Dorsolateral prefrontal cortex (tissue), 122 donors: ENCODE measurements at places on chromosomes 2 and 18.
A peak's percentile ranks its signal among the peaks of the same experiment; 100 is the strongest.

GRCh38 chr2:40384714-40385113 is 67.2 kb downstream of the SLC8A1 start:
- no peak for DNase-seq

DNA sequence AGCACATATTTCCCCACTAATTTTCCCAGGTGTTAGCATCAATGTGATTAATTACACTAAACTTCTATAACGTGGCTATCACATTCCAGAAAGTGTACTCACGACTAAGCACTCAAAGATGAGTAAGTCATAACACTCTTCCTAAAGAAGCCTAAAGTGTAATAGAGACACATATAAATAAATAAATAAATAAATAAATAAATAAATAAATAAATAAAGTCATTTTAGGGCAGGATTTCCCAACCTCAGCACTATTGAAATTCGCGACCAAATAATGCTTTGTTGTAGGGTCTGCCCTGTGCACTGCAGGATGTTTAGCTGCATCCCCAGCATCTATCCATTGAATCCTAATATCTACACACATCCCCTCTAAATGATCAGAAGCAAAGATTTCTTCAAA is 390.9 kb downstream of the CDH7 start:
- DNase-seq: no peak

- DNase-seq: no peak
Measured at GRCh38 chr2:154161286-154161685, 289.6 kb downstream of the GALNT13 start.

GRCh38 chr2:207224381-207224780 is 58.6 kb upstream of the KLF7 start:
- DNase-seq: no peak

GRCh38 chr2:74291218-74291544 is 52.0 kb downstream of the SLC4A5 start:
- DNase-seq: no peak

GRCh38 chr2:59233920-59234319 is 992.8 kb upstream of the FANCL start:
- no peak for DNase-seq

DNA sequence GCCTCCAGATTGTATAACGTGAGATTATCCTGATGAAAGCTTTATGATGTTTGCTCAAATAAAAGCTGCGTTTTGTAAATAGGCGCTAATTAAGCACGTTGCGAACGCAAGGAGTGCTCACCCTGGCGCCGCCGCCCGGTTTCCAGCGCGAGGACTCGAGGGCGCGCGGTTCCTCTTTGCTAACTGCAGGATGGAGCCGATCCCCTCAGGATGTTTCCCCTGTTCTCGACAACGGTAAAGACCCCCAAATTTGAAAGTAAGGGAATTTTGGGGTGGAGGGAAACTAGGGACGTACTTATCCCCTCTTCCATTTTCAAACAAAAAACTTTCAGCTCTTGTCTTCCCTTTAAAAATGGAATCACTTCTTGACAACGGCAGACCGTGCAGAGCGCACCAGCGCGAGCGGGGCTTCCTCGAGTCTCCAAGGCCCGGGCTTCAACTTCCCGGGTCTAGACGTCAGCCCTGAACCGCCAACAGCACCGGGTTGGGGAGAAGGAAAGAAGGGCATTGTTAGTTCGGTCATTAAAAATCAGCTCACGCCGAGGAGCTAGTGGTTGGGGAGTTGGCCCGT is 1.1 kb upstream of the GBX2 start:
- no peak for DNase-seq

DNA sequence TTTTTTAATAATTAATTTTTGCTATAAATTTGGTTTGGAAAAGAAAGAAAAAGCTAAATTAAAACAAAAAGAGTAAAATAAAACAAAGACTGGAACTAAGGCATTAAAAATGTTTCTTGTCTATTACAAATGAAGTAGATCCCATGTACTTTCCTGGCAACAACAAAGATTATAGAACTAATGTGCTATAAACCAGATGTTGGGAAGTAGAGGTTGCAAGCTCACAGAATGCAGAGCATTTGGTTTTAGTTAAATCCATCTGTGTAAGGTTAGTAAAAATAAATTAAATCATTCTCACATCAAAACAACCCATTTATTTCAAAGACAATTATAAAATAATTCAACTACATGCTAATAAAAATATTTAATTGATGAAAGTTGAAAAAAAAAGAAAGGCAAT is 157.2 kb upstream of the ZC3H15 start:
- DNase-seq: no peak

GRCh38 chr2:221100467-221101089 is 471.5 kb downstream of the EPHA4 start:
- no peak for DNase-seq

DNA sequence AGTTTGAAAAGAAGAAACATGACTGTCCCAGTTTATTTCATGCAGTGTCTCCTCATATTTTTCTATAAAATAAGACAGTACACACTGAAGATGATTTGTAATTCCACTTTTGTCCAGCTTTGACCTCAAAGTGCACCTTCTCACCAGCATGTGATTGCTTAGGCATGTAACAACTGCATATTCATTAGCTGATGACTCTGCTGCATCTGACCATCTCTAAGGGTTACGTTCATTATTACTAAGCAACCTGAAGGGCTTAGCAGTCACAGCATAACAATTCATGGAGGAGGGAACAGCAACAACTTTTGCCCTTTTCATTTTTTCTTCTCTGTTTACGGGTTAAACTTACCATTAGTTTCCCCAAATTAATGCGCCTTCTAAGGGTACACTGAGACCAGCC is 330.6 kb upstream of the PIK3C3 start:
- no peak for DNase-seq

- DNase-seq: no peak
Measured at GRCh38 chr2:151478011-151478410, 68.3 kb downstream of the RIF1 start.

GRCh38 chr2:178478130-178478438 is 316 bp downstream of the FKBP7 start:
- DNase-seq: no peak

DNA sequence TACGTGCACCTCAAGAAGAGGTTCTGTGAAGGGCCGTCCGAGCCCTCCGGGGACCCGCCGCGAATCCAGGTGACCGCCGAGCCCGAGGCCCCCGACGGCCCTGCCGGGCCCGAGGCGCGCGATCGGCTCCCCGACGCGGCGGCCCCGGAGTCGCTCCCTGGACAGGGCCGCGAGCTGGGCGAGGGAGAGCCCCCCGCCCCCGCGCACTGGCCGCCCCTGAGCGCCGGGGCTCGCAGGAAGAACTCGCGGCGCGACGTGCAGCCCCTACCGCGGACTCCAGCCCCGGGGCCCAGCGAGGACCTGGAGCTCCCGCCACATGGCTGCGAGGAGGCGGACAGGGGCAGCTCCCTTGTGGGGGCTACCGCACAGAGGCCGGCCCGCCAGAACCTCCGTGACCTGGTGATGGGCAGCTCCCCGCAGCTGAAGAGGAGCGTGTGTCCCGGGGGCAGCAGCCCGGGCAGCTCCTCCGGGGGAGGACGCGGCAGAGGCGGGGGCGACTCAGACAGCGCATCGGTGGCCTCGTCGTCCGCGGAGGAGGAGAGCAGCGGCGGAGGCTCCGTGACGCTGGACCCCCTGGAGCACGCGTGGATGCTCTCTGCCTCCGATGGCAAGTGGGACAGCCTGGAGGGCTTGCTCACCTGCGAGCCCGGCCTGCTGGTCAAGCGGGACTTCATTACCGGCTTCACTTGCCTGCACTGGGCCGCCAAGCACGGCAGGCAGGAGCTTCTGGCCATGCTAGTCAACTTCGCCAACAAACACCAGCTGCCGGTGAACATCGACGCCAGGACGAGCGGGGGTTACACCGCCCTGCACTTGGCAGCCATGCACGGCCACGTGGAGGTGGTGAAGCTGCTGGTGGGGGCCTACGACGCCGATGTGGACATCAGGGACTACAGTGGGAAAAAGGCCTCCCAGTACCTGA is 812 bp downstream of the SOWAHC start:
- DNase-seq: no peak

DNA sequence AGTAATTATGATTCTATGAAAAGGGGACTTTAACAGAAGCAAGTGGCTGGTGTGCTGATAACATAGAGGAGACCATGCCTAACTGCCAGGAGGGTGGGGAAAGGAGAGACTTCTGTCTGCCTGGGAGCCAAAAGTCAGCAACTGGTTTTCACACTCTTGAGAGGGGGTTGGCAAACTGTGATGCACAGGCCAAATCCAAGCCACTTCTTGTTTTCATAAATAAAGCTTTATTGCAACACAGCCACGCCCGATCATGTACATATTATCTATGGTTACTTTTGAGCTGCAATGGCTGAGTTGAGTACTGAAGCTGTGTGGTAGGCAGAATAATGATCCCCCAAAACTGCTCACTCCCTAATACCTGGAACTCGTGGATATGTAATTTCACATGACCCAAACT is 208.4 kb downstream of the LNPK start:
- DNase-seq: no peak

DNA sequence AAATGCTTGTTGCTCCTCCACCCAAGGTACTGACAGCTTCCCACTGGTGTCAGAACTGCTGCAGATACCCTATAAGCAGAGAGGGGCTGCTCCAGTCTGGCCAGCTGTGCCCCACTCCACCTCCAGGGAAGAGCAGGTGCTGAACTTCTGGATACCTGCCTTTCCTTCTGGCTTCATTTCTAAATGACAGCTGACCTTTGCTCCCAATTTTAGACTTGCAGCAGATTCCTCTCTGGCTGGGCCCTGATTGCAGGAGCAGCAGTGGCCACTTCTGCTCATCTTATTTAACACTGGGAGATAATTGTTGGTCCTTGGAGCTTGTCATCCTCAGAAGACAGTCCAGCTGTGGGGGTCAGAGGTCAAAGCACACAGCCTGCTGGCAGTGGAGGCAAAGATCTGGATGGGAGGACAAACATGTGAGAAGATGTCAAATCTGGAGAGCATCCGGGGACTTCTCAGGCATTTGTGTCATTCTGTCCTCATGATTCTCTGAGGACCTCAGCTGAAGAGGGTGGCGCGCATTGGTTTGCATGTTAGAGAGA is 38.9 kb downstream of the SETBP1 start:
- no peak for DNase-seq

- DNase-seq: no peak
Measured at GRCh38 chr2:121603185-121603584, 46.1 kb downstream of the CLASP1 start.

GRCh38 chr2:112548980-112549379 is 6.7 kb downstream of the POLR1B start:
- DNase-seq: no peak

- no peak for DNase-seq
Measured at GRCh38 chr2:226862623-226863022, 26.8 kb downstream of the RHBDD1 start.

- DNase-seq: no peak
Measured at GRCh38 chr2:38666556-38666910, 619 bp downstream of the GALM start.

- DNase-seq: no peak
Measured at GRCh38 chr2:120036145-120036544, 23.3 kb downstream of the EPB41L5 start.

- DNase-seq: no peak
Measured at GRCh38 chr2:60460577-60461420, 92.7 kb downstream of the BCL11A start.

GRCh38 chr2:241833101-241833663 is 24.2 kb downstream of the NEU4 start:
- no peak for DNase-seq

- no peak for DNase-seq
Measured at GRCh38 chr2:240403396-240404104, 31.9 kb upstream of the GPC1 start.

GRCh38 chr18:27735117-27735516 is 441.8 kb downstream of the CDH2 start:
- DNase-seq: no peak

- no peak for DNase-seq
Measured at GRCh38 chr2:173773076-173773475, 192.1 kb downstream of the SP3 start.

DNA sequence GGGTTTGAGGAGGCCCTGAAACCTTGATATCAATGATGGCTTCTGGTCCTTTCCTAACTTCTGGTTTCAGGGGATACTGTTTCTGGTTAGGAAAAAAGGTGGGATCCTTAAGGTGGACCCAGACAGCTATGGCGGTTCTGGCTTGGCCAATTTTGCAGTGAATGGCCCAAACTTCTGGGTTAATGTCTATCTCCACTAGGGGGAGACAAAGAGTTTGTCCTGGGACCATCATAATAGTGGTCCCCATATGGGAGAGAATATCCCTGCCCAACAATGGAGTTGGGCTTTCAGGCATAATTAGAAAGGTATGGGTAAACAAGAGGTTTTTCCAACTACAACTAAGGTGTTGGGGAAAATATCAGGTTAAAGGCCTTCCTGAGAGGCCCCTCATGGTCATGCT is 273.5 kb downstream of the CALCRL start:
- no peak for DNase-seq

- DNase-seq: no peak
Measured at GRCh38 chr2:105183555-105184323, 57.8 kb upstream of the GPR45 start.

DNA sequence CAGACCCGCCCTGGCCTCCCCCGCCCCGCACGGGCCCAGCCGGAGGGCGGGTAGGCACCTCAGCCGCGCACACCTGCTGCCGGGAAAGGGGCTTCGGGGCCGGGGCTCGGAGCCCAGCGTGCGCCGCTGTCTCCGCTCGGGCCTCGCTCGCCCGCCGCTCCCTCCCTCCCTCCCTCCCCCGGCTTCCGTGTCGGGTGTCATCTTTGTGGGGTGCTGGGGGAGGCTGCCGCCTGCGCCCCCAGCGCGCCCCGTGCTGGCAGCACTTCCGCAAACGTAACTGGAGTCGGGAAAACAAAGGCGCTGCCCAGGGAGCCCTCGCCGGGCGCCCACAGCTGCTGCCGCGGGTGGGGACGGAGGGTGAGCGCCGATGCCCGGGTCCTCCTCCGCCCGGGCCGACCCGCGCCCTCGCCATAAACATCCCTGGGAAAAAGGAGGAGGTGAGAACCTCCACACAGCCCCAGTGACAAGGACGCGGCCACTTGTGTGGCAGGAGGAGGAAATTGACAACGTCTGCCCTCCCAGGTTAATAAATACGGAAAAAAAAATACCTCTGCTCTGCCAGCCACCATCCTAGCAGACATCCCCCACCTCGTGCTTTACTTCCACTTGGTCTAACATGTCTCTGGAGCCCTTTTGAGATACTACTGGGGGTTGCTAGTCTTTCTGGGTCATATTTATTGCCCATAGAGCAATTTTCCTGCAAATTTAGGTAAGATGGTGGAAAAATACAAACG is 550 bp downstream of the MFSD6 start:
- peak; percentile 80 for DNase-seq

GRCh38 chr2:63840081-63840784 is 1.5 kb upstream of the UGP2 start:
- DNase-seq: no peak

DNA sequence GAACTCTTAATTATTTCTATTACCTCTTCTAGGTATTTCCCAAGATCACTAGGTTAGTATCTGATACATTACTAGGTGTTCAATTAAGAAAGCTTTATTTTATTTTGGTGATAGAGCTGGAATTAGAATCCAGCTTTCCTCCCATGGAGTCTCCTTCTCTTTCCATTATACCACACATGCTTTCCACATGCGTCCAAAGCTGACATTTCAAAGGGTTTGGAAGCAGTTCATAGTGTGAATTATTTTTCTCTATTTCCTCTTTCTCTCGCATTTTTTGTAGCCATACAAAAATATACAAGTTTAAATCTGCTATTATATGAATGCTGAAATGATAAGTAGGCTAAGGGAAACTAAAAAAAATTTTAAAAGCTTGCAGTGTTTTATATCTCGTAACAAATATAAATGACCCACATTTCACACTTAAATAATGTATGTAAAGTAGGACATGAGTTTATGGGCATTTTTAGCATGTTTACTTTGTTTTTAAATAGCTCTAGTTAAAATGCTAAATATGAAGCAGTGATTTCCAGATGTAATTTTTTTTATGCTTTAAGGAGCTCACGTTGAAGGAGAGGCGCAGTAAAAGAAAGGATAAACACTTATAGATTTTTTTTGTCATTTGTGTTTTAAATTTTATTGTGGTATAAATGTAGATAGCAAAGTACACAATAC is 20.1 kb downstream of the ZC3H6 start:
- no peak for DNase-seq
